ENCODE measurements at places on chromosomes 12 and 14.

GRCh38 chr12:110575326-110575725 is 7.8 kb downstream of the PPTC7 start:
- DNase-seq = no peak

DNA sequence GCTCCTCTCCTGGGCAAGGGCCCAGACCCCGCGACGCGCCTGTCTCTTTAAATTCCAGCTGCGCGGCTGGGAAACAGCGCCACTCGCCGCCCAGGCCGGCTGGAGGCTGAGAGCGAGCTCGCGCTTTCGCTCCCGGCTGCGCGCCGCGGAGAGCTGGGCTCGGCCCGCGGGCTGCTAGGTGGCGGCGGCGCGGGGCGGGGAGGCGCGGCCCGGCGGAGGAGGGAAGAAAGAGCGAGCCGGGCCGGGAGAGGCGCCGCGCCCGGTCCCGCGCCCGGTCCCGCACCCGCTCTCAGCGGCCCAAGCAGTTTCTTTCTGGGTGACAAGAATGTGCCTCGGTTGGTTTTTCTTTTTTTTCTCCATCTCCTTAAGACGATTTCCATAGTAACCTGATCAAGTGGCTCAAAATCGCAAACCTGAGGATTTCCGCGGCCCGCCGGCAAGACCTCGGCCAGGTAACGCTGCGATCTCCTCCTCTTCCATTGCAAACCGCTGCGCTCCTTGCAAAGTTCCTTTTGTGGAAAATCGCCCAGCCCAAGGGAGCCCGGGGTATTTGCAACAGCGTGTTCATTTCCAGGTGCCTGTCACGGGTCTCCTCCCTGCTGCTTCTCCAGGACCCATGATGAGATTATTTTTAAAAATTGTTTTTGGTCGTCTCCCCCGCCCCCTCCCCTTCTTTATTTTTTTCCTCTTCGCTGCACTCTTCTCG is 259.5 kb upstream of the E2F7 start:
- peak; percentile 72 for DNase-seq

DNA sequence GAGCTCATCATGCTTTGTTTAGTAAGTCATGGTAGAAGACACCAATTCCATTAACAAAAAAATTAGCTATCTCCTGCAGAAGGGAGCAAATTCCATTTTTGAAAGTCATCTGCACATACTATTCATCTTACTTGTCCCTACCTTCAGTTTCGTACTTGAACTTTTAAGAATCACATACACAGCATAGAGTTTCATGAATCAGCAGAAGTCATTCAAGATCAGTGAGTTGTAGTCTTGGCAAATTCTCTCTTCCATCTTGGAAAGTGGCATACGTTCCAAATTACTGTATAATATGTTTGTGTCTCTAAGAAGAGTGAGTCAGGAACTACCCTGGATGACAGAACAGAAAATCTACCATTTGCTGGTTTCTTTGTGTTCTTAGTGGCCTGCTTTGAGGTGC is 14.1 kb downstream of the VRK1 start:
- DNase-seq = no peak

- DNase-seq = no peak
These were observed 83.1 kb downstream of the ARL6IP4 start for GRCh38 chr12:123063535-123063934.

DNA sequence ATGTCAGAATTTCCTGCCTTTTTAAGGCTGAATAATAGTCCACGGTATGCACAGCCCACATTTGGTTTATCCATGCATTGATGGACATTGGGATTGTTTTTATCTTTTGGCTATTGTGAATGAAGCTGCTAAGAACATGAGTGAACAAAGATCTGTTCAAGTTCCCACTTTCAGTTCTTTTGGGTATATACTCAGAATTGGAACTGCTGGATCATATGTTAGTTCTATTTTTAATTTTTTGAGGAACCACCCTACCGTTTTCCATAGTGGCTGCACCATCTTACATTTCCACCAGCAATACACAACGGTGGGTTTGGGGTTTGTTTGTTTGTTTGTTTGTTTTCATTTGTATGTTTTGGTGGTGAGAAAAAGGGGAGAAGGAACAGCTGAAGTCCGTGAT is 6.4 kb downstream of the GPR68 start:
- DNase-seq = no peak

DNA sequence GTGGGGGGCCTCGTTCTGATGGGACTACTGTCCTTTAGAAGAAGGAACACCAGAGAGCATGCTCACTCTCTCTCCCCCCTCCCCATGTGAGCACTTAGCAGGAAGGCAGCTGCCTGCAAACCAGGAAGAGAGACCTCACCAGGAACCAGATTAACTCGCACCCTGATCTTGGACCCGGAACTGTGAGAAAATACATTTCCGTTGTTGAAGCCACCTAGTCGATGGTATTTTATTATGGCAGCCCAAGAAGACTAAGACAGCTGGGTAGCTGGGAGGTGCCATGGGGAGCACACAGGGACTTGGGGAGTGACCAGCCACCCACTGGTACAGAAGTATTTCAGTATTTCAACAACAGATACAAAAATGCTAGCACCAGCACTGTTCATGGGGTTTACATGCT is 59.0 kb downstream of the VCPKMT start:
- DNase-seq = no peak

GRCh38 chr12:2650261-2651067 is 144.3 kb upstream of the FKBP4 start:
- no peak for DNase-seq

GRCh38 chr14:52142504-52142903 is 73.6 kb upstream of the NID2 start:
- DNase-seq = no peak

DNA sequence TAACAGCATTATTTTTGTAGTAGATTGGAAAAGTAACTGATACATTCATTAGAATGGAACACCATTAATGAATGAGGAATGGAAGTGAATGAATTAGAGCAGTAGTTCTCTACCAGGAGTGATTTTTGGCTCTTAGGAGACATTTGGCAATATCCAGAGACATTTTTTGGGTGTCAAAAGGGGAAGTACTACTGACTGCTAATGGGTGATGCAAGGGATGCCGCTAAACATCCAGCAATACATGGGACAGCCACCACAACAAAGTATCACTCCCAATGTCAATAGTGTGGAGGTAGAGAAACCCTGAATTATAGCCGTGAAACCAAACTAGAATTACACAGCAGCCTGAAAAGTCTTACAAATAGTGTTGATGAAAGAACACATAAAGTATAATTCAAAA is 1.5 kb downstream of the CHURC1 start:
- no peak for DNase-seq

- no peak for DNase-seq
These were observed 41.6 kb downstream of the LRRC74A start for GRCh38 chr14:76867516-76868453.

- DNase-seq = no peak
These were observed 77.5 kb downstream of the PHETA1 start for GRCh38 chr12:111291357-111291756.

DNA sequence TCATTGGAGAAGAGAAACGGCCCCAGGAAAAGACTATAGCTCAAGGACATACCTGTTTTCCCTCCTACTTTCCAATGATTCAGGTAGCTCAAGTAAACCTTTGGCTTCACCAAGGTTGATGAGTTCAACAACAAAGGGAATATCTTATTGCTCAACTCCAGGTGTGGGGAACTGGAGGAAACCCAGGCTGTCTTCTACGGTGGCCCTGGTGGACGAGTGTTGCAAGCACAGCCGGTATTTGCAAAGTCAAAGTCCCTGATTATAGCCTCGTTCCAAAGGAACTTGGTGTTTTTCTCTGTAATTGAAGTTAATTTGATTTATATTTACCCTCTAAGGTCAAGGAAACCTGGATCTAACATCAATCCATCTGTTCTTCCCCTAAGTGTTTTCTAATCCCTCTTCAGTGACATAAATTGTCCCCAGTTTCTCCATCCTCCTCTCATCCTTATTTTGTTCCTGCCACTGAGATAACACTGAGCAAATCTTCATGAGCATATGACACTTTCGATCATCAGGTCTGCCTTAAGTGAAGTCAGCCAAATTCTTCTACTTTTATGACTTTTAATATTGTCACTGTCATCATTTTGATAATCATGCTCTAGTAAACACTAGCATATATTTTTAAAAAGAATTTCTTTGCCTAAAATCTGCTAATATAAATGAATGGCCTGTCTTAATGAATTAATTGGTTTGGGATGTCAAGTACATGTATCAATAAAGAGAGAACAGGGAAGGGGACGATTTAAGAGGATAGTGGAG is 174.6 kb upstream of the TBX3 start:
- no peak for DNase-seq

DNA sequence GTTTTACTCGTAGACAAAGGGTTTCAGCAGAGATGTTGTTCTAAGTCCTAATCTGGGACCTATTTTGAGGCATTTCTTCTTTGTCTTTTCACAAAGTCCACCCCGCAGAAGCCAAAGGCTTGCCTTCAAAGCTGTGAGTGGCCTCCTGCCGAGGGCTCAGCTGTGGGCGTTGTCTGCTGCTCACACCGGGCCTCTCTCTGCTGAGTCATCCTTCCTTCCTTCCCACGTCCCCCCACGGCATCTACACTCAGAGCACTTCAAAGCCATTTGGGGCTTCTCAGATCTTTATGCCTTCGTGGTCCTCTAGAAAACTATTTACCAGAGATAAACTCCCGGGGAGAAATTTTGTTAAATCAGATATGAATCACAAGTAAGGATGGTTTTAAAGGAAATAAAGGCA is 115.9 kb upstream of the TMPO start:
- DNase-seq = peak; percentile 80

GRCh38 chr14:22648506-22648905 is 4.4 kb upstream of the OR6J1 start:
- DNase-seq = no peak

- DNase-seq = no peak
These were observed 40.0 kb downstream of the BTG1 start for GRCh38 chr12:92105676-92106075.

DNA sequence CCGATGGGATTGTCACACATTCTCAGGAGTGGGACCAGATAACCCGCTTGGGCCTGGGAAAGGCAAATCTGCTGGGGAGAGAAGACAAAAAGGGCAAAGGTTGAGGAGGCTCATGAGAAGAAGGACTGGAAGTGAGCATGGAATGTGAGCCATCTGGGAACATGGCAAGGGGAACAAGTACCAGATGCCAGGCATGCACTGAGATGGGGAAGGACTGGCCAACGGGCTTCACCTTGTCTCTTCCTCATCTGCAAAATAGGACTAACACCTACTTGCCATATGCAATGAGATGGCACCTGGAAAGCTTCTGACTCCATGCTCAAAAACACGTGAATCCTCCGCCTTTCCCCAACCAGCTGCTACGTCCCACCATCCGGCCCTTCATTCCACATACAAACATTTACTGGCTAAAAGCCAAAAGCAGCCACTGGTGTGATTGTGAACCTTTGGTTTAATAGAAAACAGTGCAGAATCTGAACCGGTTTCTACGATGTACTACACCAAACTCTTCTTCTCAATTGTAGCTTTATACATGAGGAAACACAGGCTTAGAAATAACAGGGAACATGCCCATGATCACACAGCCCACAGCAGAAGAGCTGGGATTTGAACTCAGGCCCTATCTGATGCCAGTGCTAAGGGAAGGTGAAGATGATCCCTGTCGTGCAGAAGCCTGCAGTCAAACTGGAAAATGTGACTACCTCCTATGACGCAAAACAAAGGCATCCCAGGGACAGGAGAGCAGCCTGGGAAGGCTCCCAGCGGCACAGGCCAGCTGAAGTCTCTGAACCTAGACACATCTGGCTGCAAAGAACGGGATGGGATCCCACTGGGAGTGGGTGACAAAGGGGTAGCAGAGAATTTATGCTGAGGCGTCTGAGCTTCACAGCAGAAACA is 112.1 kb downstream of the TTC7B start:
- DNase-seq = no peak

DNA sequence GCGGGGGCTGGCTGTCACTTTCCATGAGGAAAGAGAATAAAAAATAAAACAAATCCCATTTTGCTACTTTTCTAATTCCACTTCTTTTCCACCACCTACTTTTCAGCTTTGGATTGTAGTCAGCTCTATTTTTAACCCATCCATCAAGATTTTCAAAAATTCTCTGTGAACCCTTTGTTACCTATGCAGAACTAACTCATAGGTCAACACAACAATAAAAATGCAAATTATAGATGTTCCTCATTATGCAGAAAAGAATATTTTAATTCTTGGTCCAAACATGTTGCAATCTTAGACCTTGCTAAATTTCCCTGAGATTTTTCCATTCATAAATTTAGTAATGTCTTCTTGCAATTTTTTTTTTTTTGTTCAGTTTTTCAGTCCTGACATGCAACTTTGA is 454.5 kb downstream of the ADAMTS20 start:
- DNase-seq = no peak

GRCh38 chr12:76277480-76277879 is 70.7 kb downstream of the BBS10 start:
- DNase-seq = peak; percentile 54

- peak; percentile 48 for DNase-seq
These were observed 5.0 kb downstream of the PPTC7 start for GRCh38 chr12:110577864-110578693.

DNA sequence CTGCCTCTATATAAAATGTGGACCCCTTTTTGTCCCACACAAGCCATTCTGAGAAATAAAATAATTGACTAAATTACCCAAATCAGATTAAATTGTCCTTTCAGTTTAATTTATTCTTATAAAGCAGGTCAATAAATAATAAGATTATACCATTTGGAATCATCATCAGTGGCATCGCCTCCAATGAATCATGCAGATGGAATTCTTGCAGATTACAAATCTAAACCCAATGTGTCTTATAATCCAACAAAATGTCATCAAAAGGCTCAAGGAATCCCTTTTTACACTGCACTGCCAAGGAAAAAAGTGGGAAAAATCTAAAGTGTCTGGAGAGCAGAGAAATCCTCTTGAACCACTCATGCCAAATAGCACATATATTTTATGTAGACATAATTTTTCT is 138.2 kb upstream of the TSPAN8 start:
- no peak for DNase-seq

GRCh38 chr14:88955455-88955854 is 131.0 kb downstream of the TTC8 start:
- DNase-seq = no peak
